ENCODE measurements at places on chromosomes 2 and 18.

DNA sequence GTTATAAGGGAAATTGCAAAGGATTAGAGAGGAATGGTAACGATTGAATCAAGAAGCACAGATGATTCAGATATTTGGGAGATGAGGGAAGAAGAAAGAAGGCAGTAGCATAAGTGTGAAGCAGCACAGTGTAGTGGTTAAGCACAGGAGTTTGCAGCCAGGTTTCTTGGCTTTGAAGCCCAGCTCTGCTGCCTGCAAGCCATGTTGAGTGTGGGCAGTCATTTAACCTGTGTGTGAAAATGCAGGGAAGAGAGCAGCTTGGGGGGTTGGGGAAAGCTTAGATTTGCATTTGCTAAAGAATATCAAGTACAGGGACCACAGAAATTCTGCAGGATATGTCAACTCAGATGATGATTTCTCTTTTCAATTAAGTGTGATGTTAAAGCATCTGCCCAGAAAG is 21.5 kb upstream of the RBMS1 start:
- no peak for DNase-seq

DNA sequence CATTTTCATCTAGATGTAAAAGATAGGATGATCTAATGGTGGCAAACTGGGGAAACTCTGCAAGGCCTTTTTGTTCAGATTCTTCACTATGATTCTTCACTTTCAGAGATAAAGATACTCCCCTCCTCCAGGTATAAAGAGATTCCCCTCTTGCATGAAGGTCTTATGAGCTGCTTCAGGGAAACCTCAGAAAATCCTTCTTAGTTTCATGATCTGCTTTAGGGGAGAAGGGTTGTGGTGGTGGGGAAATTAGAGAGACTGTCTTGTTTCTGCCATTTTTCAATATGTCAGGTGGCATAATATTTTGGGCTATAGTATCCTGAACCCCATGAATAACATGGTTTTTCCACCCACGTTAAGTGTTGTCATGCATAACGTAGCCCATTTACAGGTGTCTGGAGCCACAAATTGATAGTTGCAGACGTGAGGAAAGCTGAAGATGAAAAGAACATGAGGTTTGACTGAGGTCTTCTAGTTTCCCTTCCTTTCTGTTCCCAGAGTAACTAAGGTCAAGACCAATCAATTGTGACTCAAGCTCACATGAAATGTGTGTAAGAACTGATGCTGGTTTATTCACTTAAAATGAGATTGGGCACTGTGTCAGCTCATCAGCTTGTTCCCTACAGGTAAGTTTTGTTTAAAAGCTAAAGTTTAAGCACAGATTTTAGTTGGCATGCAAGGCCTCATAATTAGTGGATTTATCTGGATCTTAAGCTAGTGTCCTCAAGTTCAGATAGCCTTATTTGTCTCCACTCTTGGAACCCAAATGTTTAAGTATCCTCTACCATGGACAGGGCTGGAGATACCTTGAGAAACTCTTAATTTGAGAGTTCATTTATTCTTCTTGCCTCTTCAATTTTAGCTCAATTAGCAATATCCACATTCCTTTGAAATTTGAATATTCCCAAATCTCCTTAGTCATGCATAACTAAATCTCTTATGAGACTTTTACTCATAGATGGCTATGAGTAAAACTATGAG is 304.5 kb upstream of the FANCL start:
- DNase-seq, result no peak

DNA sequence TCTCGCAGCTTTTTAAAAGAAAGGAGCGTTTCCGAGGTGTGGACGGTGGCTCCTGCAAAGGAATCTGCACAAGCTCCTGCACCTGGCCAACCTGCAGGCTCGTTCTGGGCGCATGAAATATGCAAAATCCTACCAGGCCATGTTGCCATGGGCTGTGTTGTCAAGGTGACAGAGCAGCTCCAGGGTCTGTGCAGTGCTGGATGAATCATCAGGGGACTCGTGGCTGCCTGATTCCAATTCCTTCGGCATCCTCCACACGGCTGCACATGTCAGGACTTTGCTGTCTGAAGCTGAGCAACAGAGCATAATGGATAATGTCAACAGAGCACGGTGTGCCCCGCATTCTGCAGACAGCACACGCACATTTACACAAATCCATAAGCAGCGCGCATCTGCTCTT is 120.5 kb downstream of the EIPR1 start:
- DNase-seq, result no peak

- DNase-seq, result no peak
Observed at GRCh38 chr2:157596992-157597681, 31.5 kb downstream of the ACVR1C start.

- no peak for DNase-seq
Observed at GRCh38 chr2:221402072-221402471, 170.0 kb downstream of the EPHA4 start.

Data from HEK293T (cell line).